ENCODE measurements at places on chromosomes 6 and 20. TPM values are rescaled to one million over a fixed set of nuclear protein-coding genes. Genes with fewer than 3 reads are reported as not detected.

Gene MYLIP
- 20.7 TPM for total RNA-seq

Gene MSH5
- 83.4 TPM for total RNA-seq

Gene TRIM10
- 0.05 TPM for total RNA-seq

Gene PSMB9
- 253 TPM for total RNA-seq

Gene DDX43
- 0.66 TPM for total RNA-seq

Gene TUBB2B
- total RNA-seq = 0.20 TPM

Gene ARID1B
- total RNA-seq = 73.6 TPM

Gene ALDH8A1
- 1.6 TPM for total RNA-seq

Gene SLX4IP
- 5.8 TPM for total RNA-seq

Gene C20orf96
- total RNA-seq = 4.3 TPM

Gene BANF2
- total RNA-seq = not detected

Gene UTRN
- 48.3 TPM for total RNA-seq

Gene ANGPT4
- total RNA-seq = not detected

Gene NFYA
- total RNA-seq = 30.1 TPM

Gene THEMIS
- 11.3 TPM for total RNA-seq

Gene KHDRBS2
- not detected for total RNA-seq

Gene BFSP1
- total RNA-seq = 0.76 TPM

Gene ZC3H12D
- 96.7 TPM for total RNA-seq

Gene RAET1L
- total RNA-seq = not detected

Gene ULBP3
- total RNA-seq = not detected

Gene APCDD1L
- not detected for total RNA-seq

Gene NHLRC1
- 0.24 TPM for total RNA-seq

Gene CLVS2
- not detected for total RNA-seq

Gene PGC
- 0.60 TPM for total RNA-seq

Gene FUCA2
- total RNA-seq = 16.3 TPM

Gene MMP24
- total RNA-seq = not detected

Gene CLPSL2
- not detected for total RNA-seq

Gene CRISP3
- total RNA-seq = not detected

Gene CAP2
- not detected for total RNA-seq

Gene ATP6V1G2
- 1.2 TPM for total RNA-seq

Gene DLL1
- not detected for total RNA-seq

Gene FAM184A
- total RNA-seq = 9.0 TPM

Gene MOXD1
- total RNA-seq = 0.29 TPM

Gene HLA-DPA1
- 61.0 TPM for total RNA-seq

Gene DEFB124
- not detected for total RNA-seq

Gene CCDC167
- total RNA-seq = 66.6 TPM

Gene PLCB1
- 5.3 TPM for total RNA-seq

Gene EBF4
- total RNA-seq = 12.3 TPM

Gene NKX2-2
- not detected for total RNA-seq

Gene HSP90AB1
- total RNA-seq = 2,065 TPM

Gene SLC17A9
- total RNA-seq = 7.6 TPM

Gene TAGAP
- 245 TPM for total RNA-seq

Gene SNAP91
- not detected for total RNA-seq

Gene TCP11
- not detected for total RNA-seq

Gene IYD
- not detected for total RNA-seq

Gene ERVFRD-1
- not detected for total RNA-seq

Gene TUBE1
- total RNA-seq = 24.4 TPM

Gene MYT1
- not detected for total RNA-seq

Gene LIN28B
- not detected for total RNA-seq

Gene FABP7
- total RNA-seq = not detected

Gene HSPA1L
- 2.2 TPM for total RNA-seq

Gene LY86
- 1.1 TPM for total RNA-seq
